ENCODE measurements at places on chromosomes 4 and X.

DNA sequence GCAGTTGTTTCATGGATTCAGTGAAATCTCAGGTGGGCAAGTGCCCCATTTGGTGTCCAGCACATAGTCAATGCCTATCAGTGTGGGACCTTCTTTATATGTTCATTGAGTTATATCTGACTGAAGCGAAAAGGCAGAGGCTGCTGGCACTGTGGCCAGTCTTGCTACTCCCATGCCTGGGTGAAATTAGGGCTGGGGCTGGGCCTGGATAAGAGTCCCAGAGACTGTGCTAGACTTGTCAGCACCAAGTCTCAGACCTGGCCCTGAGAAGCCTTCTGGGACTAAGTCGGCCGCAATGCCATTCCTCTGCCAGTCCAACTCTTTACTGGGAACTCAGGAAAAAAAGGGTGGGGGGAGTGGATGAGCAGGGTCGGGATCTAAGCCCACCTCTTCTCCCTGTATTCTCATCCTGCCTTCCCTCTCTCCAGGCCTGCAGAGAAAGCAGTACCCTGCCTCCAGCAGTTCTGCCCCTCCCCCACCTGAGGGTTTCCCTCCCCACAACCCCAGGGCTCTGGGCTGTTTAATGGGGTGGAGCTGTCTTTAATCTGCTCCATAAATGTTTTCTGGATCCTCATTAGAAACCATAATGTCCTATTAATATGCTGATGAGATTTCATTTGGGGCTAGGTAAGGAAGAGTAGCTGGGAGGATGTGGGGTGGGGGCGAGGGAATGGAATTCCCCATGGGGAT is 153.5 kb upstream of the PJA1 start:
- no peak for DNase-seq

- no peak for DNase-seq
Measured at GRCh38 chr4:957231-957580, 16.2 kb downstream of the DGKQ start.

DNA sequence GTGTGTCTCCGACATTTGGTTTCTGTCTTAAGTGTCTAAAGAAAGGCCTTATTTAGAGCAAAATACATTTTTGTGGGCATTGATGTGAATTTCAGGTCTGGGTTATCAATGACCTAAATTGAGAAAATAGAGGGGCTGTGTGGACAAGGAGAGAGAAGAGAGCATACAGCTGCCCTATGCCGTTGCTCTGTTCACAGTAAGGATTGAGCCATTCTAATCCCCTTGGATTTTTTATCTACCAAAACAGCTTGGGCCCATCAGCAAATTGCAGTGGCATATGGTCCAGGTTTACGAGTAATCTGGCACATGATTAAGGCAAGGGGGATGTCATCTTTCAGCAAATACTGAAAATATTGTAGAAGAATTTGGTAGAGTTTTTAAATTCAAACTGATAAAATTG is 210.2 kb downstream of the ANTXR2 start:
- no peak for DNase-seq

GRCh38 chr4:169620880-169621248 is 486 bp downstream of the CLCN3 start:
- DNase-seq = no peak

GRCh38 chrX:34467437-34467836 is 189.6 kb downstream of the TMEM47 start:
- no peak for DNase-seq

DNA sequence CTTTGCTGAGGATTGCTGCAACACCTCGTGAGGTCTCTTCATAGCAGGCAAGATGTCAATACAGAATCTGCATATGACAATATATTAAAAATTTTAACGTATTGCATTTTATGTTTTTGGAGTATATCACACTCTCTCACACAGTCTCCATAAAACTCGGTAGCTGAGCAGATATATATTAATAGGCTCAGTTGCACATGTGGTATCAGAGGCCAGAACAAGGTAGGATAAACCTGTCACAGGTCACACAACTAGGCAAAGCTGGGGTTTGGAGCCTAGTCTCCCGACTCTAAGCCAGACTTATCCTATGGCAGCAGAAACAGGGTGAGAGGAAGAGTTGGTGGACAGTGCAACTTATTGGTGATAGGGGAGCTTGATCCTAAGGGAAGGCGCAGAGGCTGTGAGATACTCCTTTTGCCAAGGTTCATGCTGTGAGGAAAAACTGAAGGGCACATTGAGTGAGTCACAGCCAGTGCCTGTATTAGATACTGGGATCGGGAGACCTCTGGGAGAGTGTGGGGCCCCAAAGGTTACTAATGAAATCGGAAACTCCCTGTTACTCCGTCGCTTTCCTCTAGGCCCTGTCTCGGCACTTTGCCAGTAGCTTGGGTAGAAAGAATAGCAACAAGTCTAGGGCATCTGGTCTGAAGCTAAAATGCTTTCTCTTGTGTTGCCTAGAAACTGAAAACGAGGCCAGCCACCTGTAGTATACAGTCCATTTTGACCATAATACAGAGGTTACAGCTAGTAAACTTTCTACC is 195.7 kb downstream of the ARHGAP10 start:
- no peak for DNase-seq

GRCh38 chr4:130056286-130056685 is 960.3 kb downstream of the C4orf33 start:
- DNase-seq = no peak

DNA sequence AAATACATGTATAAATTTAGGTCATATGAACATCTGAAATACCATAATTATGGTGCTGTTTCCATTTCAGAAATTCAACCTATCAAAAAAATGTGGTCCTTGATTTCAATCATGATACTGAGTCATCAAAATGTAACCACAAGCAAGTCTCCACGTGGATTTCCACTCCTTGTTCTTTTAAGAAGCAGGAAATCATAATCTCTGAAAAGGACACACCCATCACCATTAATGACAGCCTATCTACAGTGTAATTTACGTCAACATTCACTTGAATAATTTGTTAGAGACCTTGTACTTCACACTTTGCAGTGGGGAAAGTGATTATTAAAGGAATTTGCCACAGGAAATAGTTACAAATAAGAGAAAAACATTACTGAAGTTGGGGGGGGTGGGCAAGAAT is 17.7 kb upstream of the SLC7A11 start:
- no peak for DNase-seq

DNA sequence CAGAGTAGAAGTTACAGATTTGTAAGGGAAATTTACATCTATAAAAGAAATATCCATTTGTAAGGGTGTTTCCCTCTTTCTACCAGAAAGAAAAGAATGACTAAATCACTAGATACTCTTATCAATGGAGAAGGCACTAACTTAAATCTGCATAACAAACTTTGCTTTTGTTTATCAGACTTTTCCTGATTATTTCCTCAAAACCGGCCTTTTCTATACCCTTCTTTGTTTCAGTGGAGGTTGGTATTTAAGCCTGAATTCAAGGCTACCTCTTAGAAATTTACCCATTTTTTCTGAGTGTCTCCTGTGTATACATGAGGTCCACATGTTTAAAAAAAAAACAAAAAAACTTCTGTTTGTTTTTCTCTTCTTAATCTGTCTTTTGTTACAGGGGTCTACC is 80.4 kb upstream of the GRPR start:
- DNase-seq = no peak

DNA sequence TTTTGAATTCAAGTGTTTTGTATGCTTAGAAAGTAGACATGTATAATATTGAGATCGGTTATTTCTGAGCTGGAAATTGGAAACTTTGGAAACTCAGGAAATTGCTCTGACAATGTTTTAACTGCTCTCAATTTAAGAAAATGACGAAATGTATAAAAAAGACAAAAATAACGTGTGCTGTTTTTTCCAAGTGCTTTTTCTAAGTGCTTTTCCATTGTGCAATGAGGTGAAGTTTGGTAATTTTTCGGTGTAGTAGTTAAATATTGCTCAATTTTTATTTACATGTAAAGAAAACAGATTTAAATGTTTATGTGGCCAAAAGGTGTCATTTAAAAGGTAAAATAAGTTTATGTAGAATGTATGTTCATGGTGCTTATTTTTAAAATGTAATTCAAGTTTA is 39.4 kb upstream of the RHOH start:
- no peak for DNase-seq

DNA sequence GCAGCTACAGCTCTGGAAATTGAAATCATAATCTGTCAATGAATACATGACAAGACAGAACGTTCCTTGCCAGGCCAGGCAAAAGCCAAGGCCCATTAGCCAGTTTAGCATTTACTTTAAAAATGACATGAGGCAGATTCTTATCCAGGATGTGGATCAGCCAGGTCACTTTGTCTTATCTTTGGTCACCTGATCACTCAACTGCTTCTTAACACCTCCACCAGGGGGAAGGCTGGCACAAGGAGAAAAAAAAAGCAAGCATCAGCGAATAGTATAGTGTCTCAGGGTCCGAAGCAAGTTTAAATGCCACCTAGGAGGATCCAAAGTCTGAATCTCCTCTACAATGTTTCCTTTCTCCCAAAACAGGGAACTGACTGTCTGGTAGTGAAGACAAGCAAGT is 18.8 kb downstream of the ATP1B4 start:
- peak; percentile 34 for DNase-seq

DNA sequence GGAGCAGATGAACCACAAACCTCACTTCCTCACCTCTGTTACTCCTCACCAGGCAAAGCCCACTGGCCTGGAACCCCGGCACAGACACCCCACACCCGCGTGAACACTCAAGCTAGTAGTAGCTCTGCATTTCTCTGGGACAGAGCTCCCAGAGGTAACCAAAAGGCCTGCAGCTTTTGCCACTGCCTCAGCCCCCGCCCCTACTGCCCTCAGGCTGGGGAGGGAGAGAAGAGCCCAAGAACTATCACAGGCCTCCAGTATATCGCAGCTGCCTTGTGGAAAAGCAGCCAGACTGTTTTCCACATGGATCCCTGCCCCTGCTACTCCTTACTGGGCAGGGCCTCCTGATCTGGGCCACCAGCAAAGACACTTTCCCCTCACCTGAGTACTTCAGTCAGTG is 728.7 kb upstream of the ACTRT1 start:
- DNase-seq = no peak

DNA sequence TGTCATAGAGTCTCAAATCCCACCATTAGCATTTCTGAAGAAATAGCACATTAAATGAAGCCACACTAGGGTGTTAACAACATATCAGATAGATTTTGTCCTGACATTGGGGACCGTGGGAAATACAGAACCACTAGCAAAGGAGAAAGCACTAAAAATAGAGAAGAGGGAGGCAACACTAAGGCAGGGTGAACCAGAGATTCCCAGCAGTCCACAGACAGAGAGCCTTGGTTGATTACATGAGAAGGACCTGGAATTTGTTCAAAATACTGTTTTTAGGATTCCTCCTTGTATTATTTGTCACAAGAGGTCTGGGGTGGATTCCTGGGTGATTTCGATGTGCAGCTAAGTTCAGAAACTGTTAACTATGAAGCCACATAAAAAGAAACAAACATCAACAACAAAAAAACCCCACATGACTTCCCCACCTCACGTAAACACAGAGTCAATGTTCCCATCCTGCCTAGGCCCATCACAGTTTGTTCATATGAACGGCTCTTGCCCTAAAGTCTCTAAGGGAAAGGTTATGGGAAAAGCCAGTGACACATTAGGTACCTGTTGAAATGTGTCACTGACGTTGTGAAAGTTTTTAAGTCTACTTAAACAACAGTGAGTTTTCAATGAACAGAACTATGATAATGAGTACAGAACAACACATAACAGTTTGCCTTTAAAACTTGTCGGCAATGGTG is 23.6 kb upstream of the GRSF1 start:
- DNase-seq = no peak

- no peak for DNase-seq
Measured at GRCh38 chr4:12041828-12042227, 613.1 kb upstream of the HS3ST1 start.

GRCh38 chr4:8533274-8533865 is 46.8 kb upstream of the GPR78 start:
- no peak for DNase-seq

DNA sequence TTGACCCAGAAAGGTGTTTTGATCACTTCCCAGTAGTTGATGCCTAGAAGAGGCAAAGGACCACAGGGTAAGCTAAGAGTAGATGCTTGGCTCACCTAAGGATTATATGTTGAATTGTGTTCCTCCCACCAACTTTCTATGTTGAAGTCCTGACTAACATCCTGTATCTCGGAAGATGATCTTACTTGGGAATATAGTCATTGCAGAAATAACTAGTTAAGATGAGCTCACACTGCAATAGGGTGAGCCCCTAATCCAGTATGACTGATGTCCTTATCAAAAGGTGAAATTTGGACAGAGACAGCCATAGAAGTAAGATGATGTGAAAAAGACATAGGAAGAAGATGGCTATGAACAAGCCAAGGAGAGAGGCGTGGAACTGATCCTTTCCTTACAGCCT is 3.3 kb upstream of the HMGB2 start:
- no peak for DNase-seq

DNA sequence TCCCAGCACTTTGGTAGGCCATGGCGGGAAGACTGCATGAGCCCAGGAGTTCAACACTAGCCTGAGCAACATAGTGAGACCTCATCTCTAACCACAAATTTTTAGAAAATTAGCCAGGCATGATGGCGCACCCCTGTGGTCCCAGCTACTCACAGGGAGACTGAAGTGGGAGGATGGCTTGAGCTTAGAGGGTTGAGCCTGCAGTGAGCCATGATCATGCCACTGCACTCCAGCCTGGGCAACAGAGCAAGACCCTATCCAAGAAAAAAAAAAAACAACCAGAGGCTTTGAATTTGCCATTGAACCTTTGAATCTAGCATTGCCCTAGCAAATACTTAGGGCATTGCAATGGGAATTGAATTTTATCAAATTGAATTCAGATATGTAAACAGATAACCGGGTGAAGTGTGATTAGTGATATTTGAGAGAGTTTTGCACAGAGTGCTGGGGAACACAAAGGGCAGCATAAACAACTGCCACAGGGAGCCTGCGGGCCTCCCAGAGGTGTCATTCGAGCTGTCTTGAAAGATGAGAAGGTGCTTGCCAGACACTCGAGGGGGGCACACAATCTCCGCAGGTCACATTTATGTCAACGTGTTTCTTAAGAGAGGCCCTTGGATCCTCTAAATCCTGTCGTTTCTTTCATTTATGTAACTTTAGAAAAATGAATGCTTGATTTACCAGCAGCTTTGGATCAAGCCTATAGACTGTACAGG is 200.3 kb downstream of the AASDH start:
- DNase-seq = no peak

- no peak for DNase-seq
Measured at GRCh38 chr4:72451349-72451748, 117.7 kb downstream of the ADAMTS3 start.

DNA sequence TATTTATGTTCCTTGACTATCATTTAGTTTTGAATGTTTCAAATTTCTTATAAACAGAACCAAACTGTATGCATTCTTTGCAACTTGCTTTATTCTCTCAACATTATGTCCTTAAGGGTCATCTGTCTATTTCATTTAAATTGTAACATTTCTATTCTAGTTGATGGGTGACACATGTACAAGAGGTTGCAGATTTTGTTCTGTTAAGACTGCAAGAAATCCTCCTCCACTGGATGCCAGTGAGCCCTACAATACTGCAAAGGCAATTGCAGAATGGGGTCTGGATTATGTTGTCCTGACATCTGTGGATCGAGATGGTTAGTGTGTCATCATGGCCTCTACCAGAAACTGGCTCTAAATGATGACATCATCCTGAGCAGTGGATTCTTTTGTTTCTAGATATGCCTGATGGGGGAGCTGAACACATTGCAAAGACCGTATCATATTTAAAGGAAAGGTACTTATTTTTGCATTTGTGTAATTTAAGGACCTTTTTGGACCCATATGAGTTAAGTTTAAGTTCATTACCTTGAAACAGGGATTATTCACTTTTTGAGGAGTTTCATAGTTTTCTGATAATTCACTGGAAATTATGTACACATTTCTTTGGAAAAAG is 6.1 kb downstream of the LIAS start:
- no peak for DNase-seq

GRCh38 chrX:103477496-103477895 is 41.8 kb downstream of the RAB40A start:
- no peak for DNase-seq

- DNase-seq = no peak
Measured at GRCh38 chr4:7933651-7934510, 5.8 kb downstream of the AFAP1 start.
